Epithelial cell of alveolus of lung (primary cell): ENCODE measurements at places on chromosomes 11 and 22. TPM values are rescaled to one million over a fixed set of nuclear protein-coding genes. Genes with fewer than 3 reads are reported as not detected.

Gene C11orf16
- not detected in 2 replicates for total RNA-seq

Gene CARD16
- total RNA-seq, result 29.6 and 167 TPM in 2 replicates

Gene LMO2
- total RNA-seq, result 0.39 and 2.2 TPM in 2 replicates

Gene C11orf52
- not detected in 2 replicates for total RNA-seq

Gene MMP27
- not detected in 2 replicates for total RNA-seq

Gene ABCC8
- not detected in 2 replicates for total RNA-seq

Gene IGSF9B
- total RNA-seq, result not detected in 2 replicates
